ENCODE measurements at places on chromosomes 12 and 14.

DNA sequence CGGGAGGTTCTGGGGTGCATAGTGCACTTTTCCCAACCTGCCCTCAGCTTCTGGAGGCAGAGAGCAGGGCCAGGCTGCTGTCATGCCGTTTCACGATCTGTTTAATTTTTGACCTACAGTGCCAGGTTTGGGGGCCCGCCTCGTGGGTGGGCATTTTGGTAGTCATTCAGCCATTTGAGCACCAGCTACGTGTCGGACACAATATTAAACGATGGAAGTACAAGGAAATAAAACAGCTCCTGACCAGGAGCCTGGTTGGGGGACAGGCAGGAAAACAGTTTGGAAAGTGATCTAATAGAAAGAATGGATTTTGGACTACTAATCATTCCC is 708 bp downstream of the FNTB start:
- DNase-seq, result no peak

DNA sequence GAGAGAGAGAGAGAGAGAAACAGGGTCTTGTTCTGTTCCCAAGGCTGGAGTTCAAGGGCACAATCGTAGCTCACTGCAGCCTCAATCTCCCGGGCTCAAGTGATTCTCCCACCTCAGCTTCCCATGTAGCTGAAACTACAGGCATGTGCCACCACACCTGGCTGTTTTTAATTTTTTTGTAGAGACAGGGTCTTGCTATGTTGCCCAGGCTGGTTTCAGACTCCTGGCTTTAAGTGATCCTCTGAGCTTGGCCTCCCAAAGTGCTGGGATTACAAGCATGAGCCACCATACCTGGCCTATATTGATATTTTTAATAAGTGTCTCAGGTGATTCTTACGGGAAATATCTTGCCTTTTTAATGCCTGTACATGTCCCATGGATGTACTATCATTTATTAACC is 50.9 kb upstream of the STON2 start:
- no peak for DNase-seq

GRCh38 chr14:21917699-21918436 is 244.2 kb upstream of the OR4E1 start:
- DNase-seq, result peak; percentile 38

- no peak for DNase-seq
Observed at GRCh38 chr12:464484-465267, 4.9 kb downstream of the B4GALNT3 start.

GRCh38 chr12:1716911-1717310 is 26.0 kb downstream of the ADIPOR2 start:
- no peak for DNase-seq

GRCh38 chr14:99138999-99139865 is 132.8 kb downstream of the BCL11B start:
- DNase-seq, result no peak

GRCh38 chr14:34931206-34931605 is 51.6 kb upstream of the SRP54 start:
- no peak for DNase-seq

DNA sequence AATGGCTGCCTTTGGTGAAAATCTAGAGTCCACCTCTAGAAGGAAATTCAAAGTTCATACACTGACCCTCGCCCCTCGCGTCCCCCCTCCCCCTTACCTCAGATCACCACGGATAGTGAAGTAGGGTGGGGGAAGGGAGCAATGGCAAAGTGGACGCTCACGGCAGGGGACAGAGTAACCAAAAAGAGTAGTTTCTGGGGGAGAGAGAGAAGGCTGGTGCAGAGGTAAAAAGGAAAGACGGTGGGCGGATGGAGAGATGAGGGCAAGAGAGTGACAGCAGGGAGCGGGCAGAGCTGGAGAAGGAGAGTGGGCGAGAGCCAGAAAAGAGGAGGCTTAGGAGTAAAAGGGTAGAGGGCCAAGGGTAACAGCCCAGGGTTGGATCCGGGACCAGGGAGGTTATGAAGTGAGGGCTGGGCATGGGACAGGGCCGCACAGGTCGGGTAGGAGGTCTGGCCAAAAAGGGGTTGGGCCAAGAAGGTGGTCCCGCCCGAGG is 423 bp downstream of the ALDH6A1 start:
- DNase-seq, result no peak

DNA sequence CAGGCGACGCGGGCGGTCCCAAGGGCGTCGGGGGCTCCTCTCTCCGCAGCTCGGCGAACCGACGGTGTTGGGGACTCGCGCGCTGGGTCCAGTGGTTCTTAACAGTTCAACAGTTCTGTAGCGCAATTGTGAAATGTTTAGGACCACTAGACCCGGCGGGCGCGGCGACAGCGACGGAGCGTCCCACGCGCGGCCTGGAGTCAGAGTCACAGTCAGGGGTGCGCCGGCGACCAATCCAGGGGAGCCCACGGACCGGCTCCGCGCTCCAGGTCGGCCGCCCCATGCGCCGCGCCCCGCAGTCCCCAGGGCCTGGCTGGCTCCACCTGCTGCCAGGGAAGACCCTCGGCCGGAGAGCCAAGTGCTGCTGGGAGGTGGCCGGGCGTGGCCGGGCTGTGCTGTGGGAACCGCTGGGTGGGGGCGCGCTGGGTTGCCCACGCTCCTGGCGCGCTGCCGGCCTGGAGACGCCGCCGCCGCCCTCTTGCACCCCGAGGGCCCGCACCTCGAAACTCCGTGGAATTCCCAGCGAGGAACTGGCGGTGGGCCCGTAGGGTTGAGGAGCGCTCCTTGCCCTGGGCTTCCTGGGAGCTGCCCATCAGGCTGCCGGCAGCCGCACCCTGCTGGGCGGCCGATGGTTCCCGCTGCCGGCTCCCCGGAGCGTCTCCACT is 20.9 kb upstream of the KIF26A start:
- DNase-seq, result no peak

GRCh38 chr14:68449561-68450181 is 343.2 kb downstream of the ZFP36L1 start:
- DNase-seq, result no peak

DNA sequence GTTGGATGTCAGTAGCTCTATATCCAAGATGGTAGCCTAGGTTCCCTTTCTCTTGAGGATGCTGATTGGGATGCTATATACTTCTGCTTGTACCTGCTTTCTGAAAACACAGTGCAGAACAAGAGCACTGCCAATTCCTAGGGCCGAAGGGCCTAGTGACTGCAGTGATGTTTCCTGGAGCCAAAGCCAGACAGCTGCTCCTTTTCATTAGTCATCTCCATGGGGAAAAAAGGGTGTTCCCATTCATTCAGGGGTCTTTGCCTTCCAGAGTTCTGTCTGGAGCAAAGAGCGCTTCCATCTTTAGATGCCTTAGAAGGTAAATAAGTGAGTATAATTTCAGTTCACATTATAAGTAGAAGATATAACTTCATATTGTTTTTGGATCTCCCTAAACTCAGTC is 85.5 kb downstream of the PTPRB start:
- DNase-seq, result no peak

- no peak for DNase-seq
Observed at GRCh38 chr14:34081101-34081575, 130.3 kb upstream of the EGLN3 start.

Data from substantia nigra (tissue), 51 donors.